ENCODE measurements at places on chromosomes 3 and 15.

GRCh38 chr3:148318240-148318639 lies 379.5 kb upstream of the AGTR1 start:
- no peak for DNase-seq

- DNase-seq: no peak
These were observed 507.8 kb upstream of the DPH6 start for GRCh38 chr15:36053746-36054145.

GRCh38 chr15:88098361-88098760 lies 158.2 kb downstream of the NTRK3 start:
- DNase-seq: no peak

DNA sequence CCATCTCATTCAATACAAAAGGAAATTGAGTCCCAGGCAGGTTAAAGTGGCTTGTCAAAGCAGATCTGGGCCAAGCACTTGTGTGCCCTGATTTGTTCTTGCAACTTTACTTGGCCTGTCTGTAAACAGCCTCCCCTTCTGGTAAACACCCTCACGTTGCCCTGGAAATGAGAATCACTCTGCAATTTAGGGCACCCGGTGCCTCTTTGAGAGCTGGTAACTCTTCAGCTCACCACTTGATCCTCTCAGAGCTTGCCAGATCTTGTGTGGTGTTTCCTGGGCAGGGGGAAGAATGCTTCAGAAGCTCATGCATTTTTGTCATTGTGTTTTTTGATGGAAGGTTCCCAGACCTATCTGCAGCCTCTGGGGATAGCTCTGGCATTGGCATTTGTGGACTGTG lies 11.3 kb downstream of the MED12L start:
- DNase-seq: no peak

DNA sequence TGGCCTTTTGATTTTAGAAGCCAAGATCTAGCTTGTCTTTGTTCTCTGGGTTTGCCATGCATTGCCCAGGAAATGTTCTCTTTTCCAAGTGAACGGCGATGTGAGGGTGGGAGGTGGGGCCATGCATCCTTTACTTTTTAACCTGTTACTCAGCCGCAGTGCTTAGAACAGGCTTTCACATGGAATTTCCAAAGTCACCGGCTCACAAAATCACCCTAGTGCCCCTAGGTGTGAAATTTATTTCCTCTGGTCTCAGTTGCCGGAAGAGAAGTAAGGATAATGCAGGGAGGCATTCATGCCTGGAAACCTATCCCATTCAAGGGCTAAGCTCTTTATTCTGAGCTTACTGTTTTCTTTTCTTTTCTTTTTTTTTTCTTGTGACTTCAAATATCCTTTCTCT lies 93.2 kb downstream of the CACNA2D3 start:
- no peak for DNase-seq

GRCh38 chr3:150443331-150443741 lies 35.2 kb downstream of the TSC22D2 start:
- DNase-seq: no peak
